HepG2 (cell line): ENCODE measurements at places on chromosomes 4 and X.

GRCh38 chr4:173121076-173121561 lies 47.5 kb upstream of the GALNT7 start:
- DNase-seq = no peak

DNA sequence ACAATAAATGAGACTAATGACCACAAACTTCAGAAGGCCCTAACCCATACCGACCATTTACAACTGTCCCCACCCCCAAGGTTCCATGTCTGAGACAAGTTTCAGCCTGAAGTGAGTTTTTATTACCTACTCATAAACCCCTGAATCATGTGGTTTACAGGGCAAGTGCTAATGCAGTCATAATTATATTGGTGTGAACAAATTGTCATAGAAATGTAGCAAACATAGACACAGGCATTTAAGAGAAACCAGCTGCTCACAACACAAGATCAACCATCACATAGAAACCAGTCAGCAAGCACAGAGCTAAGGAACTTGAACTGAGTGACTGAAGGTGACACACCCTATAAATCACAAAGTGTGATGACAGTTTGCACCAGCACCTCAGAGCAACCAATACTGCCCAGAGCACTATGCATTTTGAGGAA lies 173.8 kb upstream of the MID1 start:
- no peak for DNase-seq

DNA sequence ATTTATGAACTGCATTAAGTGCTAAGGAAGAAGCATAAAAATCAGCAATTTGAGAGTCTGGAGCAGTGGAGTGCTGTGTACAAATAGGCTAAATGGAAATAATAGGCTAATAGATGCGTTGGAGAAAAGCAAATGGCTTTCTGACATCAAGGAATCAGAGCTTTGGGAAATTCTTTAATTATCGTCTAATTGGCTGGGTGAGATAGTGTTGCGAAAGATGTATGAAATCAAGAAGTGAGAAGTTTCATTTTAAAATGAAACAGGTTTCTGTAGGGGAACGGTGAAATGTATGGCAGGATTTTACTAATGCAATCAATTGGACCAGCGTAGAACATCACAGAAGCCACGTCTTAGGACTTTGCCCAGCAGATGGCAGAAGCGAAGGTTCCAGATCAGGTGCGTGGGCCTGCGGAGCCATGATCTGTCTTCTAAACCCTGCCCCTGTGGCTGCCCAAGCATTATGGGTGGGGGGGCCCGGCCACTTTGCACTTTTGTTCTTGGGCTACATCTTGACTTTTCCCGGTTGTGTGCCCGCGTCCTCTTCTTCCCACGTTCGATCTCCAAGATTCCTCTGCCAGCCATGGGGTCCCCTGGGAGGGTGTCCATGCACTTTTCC lies 118.5 kb upstream of the SHISA3 start:
- DNase-seq = no peak

DNA sequence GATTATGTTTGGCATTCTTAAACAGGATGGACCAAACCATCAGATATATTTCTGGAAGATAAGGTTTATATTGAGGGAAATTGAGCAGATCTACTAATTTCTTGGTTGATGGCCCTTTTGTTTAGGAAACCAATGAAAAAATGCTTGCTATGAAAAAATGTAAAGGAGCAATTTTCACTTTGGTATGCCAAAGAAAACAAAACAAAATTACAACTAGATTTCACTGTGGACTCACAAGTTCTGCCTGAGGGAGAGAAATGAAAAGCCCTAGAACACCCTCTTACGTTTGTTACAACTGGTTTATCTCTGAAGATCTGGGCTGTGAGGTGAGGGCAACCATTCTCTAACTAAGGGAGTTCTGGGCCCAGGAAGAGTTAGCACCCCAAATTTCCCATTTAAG lies 122.5 kb upstream of the IL15 start:
- no peak for DNase-seq

- DNase-seq = no peak
These were observed 6.9 kb downstream of the APEX2 start for GRCh38 chrX:55006827-55007621.

DNA sequence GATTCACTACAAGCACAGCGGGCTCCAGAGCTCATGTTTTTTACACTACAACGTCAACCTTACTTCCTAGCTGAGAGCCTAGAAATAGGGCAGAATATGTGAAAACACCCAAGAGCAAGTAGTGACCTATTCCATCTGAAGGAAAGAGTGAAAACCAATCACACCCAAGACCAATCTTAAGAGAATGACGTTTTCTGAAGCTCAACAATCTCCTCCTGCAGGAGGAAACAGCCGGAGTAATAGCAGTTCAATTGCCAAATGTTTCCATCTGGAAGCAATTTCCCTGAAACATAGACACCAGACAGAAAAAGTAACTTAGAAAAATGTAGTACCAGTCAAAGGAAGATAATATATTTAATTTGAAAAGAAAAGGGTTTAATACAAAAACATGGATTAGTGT lies 142.4 kb downstream of the ANXA5 start:
- no peak for DNase-seq

DNA sequence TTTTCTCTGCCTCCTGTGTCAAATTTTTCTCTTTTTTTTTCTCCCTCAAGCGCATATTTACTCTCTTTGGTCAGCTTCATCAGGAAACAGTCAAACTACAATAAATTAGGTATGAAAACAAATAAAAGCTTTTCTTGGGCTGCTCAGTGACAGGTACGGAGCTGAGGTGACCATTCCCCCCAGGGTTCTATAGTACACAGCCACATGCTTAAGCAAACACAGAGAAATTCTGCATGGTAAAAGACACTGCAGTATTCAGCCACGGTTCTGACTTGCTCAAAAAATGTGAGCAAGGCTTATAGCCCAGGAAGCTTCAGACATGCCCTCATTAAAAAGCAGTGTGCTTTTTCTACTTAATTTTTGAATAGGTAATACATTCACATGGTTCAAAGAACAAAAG lies 138.5 kb downstream of the GRIA3 start:
- no peak for DNase-seq

GRCh38 chr4:140152013-140152703 lies 1.8 kb downstream of the MAML3 start:
- no peak for DNase-seq

DNA sequence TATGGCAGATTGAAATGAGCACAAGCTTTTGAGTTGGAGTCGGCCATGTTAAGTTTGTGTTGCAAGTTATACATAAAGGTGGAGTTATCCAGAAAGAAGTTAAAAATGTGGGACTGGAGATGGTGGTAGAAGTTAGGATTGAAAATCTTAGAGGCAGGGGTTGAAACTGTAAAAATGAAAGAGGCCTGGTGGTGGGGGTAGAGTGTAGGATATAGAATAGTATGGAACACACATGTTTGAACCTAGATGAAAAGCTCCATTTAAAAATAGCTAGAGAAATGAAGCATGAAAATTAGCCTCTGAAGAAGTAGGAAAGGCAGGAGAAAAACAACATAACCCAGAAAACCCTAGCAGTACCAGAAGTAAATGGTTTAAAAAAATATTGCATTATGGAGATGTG lies 131.8 kb upstream of the ENPEP start:
- no peak for DNase-seq

DNA sequence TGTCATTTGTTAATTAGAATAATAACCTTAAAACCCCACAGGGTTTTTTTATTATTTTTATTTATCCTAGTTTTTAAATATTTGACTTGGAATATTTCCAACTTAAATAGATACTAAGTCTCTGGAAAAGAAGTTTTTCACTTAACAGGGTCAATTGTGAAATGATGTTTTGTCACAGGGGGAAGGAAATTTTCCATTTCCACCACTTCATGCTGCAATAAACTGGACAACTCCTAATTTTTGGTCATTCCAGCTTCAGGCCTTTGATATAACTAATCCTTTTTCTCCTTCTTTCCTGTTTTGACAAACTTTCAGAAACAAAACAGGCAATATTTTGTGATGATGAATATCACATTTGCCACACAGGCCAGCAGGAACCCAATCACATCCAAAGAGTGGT lies 45.3 kb downstream of the UGT2B10 start:
- no peak for DNase-seq

GRCh38 chr4:114474188-114474800 lies 124.3 kb upstream of the UGT8 start:
- no peak for DNase-seq

DNA sequence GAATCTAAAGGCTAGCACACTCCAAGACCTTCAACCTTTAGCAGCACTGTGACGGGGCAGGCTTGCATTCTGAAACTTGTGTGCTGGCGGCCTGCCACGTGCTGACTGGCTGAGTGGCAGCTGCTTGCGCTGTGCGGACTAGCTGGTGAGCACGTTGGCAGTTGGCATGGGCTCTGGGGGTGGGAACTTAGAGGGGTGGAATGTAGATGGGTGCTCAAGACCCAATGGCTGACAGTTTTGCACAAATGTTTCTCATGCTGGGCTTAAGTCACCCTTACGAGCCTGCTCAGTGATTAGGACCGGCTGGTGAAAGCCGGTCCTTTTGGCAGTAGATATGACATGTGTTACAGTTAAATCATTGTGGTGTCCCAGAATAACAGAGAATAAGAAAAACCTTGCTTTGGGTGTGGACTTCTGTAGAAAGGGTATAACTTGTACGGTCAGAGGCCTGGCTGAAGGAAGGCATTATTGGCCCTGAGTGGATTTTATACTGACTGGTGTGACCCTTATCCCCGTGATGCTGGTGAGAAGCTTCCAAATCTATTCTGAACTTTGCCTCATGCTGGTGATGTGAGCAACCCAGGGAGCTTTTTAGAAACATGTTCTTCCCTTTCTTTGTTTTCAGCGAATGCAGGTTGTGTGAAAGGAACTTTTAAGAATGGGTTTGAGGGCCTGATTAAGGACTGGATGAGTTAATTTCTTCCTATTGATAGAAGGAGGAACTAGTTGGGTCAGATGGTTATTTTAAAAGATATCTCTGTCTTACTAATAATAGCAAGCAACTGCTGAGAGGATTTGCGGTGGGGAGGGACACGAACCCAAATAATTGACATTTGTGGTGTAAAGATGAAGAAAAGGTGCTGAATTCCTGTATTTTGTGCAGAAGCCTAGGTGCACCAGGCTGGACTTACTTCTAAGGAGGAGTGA lies 107.4 kb upstream of the SLC4A4 start:
- DNase-seq = no peak

GRCh38 chrX:40406330-40406859 lies 174.4 kb upstream of the ATP6AP2 start:
- no peak for DNase-seq

DNA sequence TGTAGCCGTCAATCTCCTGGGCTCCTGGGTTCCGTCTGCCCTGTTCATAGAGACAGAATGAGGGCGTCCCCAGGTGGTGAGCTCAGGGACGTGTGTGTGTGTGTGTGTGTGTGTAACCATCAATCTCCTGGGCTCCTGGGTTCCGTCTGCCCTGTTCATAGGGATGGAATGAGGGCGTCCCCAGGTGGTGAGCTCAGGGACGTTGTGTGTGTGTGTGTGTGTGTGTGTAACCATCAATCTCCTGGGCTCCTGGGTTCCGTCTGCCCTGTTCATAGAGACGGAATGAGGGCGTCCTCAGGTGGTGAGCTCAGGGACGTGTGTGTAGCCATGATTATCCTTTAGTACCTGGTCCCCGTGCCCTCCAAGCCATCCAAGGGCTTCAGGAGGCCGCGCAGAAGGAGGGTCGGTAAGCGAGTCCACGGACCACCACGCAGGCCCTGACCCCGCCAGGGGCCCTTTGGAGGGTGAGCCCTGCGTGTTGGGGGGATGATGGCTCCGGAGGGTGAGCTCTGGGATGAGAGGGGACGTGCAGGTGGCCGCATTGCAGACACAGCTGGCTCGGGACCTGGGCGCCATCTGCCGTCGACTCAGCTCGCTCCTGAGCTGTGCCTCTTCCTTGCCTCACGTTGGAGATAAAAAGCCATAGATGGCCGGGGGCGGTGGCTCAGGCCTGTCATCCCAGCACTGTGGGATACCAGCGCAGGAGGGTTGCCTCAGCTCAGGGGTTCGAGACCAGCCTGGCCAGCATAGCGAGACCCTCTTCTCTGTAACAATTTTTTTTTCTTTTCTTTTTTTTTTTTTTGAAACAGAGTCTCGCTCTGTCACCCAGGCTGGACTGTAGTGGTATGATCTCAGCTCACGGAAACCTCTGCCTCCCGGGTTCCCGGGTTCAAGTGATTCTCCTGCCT lies 5.4 kb upstream of the GTPBP6 start:
- DNase-seq = peak; percentile 68

- DNase-seq = no peak
These were observed 5.6 kb downstream of the SASH3 start for GRCh38 chrX:129785160-129785947.

GRCh38 chrX:97563531-97564133 lies 679.9 kb downstream of the RPA4 start:
- DNase-seq = peak; percentile 9

GRCh38 chr4:61468024-61468720 lies 268.0 kb downstream of the ADGRL3 start:
- no peak for DNase-seq

DNA sequence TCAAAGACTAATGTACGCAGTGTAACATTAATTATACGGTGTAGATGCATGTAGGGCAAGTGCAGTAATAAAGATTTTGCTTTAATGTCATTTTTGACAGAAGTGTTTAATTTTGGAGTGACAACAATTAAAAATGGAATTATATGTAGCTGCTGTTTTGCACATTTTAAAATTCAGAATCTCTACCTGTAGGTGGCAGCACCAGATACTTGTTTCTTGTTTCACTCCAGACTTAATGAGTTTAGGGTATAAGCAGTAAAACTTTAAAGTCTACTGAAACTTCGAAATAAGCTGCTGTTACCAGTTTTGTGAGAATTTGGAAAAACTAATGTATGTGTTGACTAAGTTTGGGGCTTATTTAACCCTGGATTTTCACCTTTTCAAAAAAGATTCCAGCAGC lies 144.9 kb downstream of the POLA1 start:
- DNase-seq = no peak

- no peak for DNase-seq
These were observed 40.0 kb downstream of the TXK start for GRCh38 chr4:48093991-48094416.

GRCh38 chrX:66489339-66489738 lies 149.5 kb downstream of the EDA2R start:
- peak; percentile 0 for DNase-seq

DNA sequence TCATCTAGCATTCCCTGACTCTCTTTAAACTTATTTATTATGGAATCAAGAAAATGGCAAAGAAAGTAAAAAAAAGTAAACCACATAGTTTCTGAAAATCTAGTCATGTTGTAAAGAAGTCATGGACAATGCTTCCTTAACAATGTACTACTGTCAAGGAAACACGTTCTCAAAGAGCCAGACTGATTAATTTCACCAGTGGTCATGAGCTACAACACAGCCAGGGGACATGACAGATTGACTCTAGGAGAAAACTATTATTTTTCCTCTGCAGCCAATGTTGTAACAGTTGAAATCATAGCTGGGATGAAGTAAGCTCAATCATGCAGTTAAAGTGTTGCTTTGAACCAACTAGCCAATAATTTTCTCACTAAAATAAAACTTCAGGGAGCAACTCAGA lies 109.2 kb downstream of the MAPK10 start:
- DNase-seq = no peak

GRCh38 chr4:99749445-99750391 lies 66.9 kb upstream of the DAPP1 start:
- DNase-seq = no peak

DNA sequence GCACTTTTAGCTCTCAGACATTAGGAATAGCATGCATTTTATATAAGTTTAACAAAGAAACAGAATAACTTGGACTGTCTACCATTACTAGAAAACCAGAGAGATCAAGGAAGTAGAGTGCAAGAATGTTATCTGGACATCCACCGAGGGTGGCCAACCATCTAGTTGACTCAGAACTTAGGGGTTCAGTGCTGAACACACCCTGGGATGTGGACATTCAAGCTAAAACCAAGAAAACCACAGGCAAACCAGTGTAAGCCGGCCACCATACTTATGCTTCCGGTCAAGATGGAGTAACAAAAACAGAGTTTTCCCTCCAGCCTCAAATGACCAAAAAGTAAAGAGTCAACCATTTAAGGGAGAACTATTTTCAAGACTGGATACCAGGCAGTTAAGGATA lies 181.4 kb upstream of the MXRA5 start:
- no peak for DNase-seq
